ENCODE measurements at places on chromosomes 5 and 9. TPM values are rescaled to one million over a fixed set of nuclear protein-coding genes. Genes with fewer than 3 reads are reported as not detected.

The CATSPER3 gene
- total RNA-seq = 0.61 TPM

The OLFML2A gene
- 10.7 TPM for total RNA-seq

The DCAF12 gene
- 32.3 TPM for total RNA-seq

The SPINK4 gene
- not detected for total RNA-seq

The OMD gene
- 2.6 TPM for total RNA-seq

The BHMT2 gene
- 60.6 TPM for total RNA-seq

The LHX3 gene
- total RNA-seq = not detected

The QRFP gene
- not detected for total RNA-seq

The LHX6 gene
- 20.9 TPM for total RNA-seq

The BRINP1 gene
- not detected for total RNA-seq

The FYB1 gene
- total RNA-seq = 27.8 TPM

The FCN2 gene
- total RNA-seq = 1.2 TPM

The SPATA31E1 gene
- total RNA-seq = not detected

The PTPRD gene
- total RNA-seq = 18.0 TPM

Data from mesenteric fat pad (tissue), 1 donor.